Stimulated activated CD4-positive, alpha-beta T cell treated with anti-CD3 and anti-CD28 coated beads, Interleukin-2, amount 100 ng/mL, for 24 hours (primary cell): ENCODE measurements at places on chromosomes 7 and 10.

GRCh38 chr10:113648478-113648877, 15.4 kb downstream of the NRAP start:
- DNase-seq, result no peak

DNA sequence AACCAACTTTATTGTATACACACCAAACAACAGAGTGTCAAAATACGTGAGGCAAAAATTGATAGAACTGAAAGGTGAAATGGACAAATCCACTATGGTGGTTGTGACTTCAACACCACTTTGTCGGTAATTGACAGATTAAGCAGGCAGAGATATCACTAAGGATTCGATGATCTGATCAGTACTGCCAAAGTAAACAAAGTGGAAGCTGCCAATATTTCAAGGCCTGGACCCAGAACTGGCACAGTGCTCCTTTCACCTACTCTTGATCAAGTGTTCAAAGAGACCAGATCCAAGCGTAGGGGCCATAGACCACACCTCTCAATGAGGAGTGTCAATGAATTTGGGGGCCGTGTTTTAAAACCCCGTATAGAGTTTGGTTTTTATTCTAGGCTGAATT, 167.0 kb downstream of the CDK14 start:
- DNase-seq, result no peak

GRCh38 chr10:92969151-92969550, 91.4 kb upstream of the CYP26C1 start:
- DNase-seq, result no peak

GRCh38 chr7:83579740-83580139, 69.2 kb downstream of the SEMA3E start:
- no peak for DNase-seq

GRCh38 chr10:131814567-131815265, 86.1 kb upstream of the PPP2R2D start:
- no peak for DNase-seq

DNA sequence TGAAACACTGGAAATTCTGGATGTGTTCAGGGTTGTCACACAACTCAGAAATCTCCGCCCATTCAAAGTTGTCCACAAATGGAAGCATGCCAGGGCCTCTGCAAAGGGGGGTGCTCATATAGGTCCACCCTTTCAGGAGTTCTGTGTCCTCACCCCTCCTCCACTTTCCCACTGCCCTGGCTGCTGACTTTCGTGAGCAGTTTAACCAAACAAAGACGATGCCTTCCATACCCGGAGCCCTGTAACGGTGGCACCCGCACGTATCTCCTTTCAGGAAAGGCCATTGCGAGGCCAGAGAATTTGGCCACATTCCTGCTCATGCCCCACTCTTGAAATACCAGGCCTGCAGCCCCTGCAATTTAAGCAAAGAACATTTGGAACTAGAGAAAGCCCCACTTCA, 1.4 kb downstream of the CPXM2 start:
- DNase-seq, result no peak
